Stimulated activated naive CD4-positive, alpha-beta T cell (primary cell): ENCODE measurements at places on chromosomes 6 and 20.

GRCh38 chr6:112308476-112308875 is 38.7 kb upstream of the RFPL4B start:
- no peak for DNase-seq

DNA sequence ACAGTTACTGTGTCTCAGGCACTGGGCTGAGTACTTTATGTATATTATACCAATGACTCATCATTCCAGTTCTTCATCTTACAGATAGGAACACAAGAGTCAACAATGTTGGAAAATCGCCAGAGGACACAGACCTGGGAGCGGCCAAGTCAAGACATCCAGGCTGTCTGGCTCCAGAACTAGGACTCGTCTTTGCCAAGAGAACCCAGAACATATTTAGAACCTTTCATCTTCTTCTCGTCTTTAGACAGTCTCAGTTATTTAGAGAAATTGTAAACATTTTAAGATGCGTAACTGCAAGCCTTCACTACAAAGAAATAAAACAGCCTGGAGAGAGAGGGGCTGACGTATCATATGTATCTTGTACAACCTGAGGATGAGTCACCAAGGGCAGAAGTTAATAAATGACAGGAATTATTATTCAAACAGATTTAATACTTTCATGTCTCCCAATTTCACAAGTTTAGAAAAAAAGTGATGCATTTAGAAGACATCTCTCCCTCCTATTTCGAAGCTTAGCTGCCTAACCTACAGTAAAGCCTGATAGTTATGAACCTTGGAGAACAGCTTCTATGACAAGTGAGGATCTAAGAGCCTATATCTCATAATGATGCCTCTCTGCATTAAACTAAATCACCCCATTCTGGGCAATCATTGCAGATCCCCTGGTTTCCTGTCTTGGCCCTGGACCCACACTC is 43.4 kb downstream of the SLC22A3 start:
- DNase-seq = no peak

DNA sequence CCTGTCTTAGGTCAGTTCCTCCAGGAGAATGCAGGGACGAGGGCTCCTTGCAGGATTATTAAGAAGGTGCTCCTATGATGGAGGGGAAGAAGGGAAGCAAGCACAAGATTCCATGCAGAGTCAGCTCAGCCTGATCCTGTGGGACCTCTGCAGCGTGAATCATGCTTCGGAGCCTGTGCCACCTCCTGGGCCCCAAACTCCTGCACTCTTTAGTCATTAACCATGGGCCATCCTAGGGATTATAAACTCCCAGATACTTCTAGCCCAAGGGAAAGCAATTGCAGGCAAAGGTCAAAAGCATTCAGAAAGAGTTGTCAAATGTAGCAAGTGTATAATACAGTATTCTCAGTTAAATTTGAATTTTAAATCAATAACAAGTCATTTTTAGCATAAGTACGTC is 208.7 kb upstream of the PMEPA1 start:
- no peak for DNase-seq

GRCh38 chr6:135390458-135390857 is 107.1 kb downstream of the AHI1 start:
- no peak for DNase-seq

GRCh38 chr20:16573001-16573965 is at the start of gene KIF16B:
Gene KIF16B (minus strand): TSS chr20:16573448. CDS start chr20:16573275, 173 bp downstream.
- peak; percentile 77 for DNase-seq
